Osteoblast (primary cell): ENCODE measurements at places on chromosomes 4 and X.

GRCh38 chr4:127196655-127197352 is 436.0 kb upstream of the INTU start:
- no peak for DNase-seq

GRCh38 chr4:159904906-159905305 is 802.0 kb downstream of the RAPGEF2 start:
- DNase-seq = no peak

- DNase-seq = no peak
These were observed 942.8 kb downstream of the PCDH7 start for GRCh38 chr4:31662951-31663350.

DNA sequence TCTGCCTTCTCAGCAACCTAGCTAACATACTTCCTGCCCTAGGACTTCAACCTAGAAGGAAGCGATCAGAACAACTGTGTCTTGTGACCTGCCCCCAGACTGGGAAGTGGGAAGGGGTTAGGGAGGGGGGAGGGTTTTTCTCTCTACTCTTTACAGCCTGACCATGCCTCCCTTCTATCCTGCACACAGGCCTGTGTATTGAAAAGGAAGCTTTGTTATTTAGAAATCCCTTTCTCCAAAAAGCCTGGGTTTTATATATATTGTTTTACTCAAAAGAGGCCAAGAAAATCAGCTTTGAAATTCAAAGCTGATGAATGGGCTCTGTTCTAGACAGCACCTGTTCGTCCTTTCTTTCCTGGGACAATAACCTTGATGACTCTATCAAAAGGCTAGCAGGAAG is 35.2 kb upstream of the SMS start:
- DNase-seq = no peak

DNA sequence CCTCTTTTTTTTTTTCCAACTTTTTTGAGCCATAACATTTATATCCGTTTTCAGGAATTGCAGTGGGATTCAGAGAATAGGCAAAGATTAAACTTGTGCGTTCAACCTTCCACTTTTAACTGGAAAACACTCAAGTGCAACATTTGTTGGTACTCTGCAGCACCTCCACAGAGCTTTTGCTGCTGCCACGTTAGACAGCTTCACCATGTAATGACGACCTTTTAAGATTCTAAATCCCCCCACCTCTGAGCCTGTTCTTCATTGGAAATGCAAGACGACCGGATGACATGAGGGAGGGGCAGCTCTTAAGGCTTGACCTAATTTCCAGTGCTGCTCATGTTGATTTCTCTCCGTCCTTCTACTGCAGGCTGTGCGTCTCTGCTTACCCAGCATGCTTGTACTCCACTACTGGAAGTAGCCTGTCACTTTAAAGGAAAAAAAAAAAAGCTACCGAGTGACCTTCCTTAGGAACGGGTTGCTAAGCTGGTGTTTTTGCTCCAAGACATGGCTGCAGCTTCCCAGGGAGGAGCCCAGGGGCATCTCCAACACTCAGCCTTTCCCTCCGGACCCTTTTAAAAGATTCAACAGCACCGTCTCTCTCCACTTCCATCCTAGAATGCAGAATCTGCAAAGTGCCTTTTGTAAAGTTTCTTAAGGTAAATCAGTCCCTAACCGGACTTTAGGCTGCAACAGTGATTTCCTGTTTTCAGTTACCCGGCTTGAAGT is at the start of gene CC2D2A:
Gene CC2D2A, plus strand, starts transcription at position 481 of the 726 bp plus-strand sequence. CDS start 6,051 bp downstream, outside the sequence.
- DNase-seq = peak; percentile 41
